ENCODE measurements at places on chromosomes 7 and 10.
A peak's percentile ranks its signal among the peaks of the same experiment; 100 is the strongest.

- no peak for DNase-seq
Measured at GRCh38 chr10:31343009-31343408, 24.0 kb downstream of the ZEB1 start.

DNA sequence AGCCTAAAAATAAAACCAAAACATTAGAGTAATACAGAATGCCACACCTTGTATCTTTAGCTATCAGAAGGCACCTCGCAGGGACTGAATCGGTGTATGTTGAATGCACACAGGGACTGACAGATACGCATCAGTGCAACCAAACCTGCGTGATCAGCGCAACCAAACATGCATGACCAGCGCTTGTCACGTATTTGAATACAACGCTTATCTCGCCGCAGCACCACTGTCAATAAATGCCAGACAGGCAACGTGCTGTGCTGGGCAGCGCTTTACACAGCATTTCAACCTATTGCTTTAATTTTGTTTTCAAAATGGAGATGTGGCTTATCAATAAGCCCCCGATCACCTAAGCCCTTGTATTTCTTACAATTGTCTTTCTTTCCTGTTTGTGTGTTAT lies 242.4 kb downstream of the SFMBT2 start:
- no peak for DNase-seq

DNA sequence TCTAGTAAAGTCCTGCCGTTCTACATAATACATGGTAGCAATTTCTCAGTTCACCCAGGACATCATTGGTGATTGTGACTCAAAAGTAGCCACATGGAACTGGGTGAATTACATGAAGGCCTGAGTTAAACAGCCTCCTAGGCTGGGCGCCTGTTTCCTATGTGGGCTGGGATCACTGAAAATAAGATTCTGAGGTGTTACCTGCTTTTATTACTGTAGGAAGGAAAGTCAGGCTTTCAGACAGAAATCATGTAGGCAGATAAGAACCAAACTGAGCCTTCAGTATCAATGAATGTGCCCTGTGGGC lies 160.4 kb downstream of the CAMK1D start:
- no peak for DNase-seq

DNA sequence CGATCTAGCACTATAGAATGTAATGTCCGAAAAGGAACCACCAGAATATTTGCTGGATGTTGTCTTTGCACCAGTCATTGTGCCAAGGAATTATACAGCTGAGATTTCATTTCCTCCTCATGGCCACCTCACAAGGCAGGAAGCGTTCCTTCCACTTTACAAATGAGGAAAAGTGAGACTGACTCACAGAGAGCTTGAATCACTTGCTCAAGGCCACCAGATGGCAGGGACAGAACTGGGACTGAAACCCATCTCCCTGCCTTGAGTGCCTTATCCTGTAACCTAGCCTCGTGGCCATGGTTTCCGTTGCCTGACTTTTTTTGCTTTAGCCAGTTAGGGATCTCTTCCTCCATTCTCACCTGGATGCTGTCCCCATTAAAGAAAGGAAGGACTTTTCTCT lies 44.7 kb upstream of the PDZD8 start:
- no peak for DNase-seq

DNA sequence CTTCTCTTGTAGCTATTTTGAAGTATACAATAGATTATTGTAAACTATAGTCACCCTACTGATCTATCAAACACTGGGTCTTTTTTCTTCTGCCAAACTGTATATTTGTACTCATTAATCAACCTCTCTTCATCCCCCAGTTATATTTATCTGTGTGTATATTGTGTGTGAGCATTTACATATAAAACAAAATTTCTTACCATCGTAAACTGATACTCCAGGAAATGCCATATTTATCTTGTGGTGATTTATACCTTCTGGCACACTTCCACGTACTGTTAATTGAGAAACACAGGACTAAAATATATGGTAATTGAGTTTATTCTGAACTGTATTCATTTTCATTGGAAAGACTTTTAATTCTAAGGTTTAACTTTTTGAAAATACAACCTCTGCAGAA lies 18.9 kb downstream of the ANLN start:
- no peak for DNase-seq

- no peak for DNase-seq
Measured at GRCh38 chr10:99536338-99537085, 3.8 kb downstream of the NKX2-3 start.

DNA sequence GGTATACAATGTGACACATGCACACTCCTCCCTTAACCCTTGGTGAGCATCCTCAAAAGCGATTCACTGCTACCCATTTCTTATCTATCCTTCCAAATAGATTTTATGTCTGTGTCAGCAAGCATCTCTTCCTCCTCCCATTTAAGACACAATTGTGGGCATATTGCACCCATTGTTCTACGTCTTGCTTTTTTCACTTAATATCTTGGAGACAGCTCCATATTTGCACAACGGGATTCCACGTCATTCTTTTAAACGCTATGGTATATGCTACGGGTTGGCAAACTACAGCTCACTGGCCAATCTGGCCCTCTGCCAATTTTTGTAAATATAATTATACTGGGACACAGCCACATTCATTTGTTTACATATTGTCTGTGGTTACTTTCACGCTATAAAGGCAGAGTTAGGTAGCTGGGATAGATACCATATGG lies 88.6 kb downstream of the RNF216 start:
- DNase-seq = no peak

DNA sequence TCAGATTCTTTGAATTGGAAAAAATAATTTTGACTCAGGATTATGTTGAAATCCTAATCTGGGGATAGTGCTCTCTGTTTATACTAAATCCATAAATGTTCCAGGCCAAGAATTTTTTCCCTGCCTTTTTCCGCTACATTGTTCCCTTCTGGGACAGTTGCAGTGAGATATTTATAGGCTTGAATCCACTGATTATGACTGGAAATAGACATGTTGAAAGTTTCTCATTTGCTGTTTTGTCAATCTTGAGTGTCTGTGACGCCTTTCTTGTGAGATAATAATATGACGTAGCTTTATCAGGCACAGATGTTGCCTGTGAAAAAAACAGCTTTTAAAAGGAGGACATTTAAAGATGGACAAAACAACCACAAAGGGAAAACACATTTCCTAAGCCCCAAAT lies 155.9 kb downstream of the ARID5B start:
- no peak for DNase-seq

- no peak for DNase-seq
Measured at GRCh38 chr7:12979181-12979580, 291.7 kb downstream of the ARL4A start.

DNA sequence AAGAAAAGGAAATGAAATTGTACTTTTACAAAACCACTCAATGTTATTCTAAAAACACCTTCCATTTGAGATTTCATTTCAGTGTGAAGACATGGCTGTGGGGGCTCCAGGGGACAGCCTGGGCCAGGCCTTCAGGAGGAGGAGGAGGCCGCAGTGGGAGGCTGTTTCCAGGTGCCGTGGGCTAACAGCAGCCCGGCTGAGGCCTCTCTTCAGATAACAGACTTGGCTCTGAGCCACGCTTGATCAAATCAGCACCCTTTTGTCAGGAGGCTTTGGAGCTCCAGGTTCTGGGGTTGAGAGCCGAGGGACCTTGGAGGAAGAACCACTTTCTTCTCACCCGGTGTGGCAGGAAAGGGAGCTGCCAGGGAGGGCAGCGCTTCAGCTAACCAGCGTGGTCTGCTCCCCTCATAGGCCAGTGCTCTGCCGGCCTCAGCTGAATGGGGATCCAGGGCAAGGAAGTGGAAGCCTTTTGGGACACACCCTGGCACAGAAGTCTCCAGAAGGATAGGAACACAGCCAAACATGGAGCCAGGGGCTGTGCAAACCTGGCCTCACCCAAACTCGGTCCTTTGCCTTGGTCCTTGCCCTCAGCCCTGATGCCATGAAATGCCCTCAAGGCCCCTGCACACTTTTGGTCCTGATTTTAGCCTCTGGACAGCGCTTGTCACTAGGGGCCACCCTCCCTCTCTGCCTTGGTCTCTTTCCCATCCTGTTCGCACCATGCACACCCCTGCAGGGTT lies 23.5 kb upstream of the CHST15 start:
- DNase-seq = no peak

- no peak for DNase-seq
Measured at GRCh38 chr10:32985775-32986350, 27.8 kb upstream of the ITGB1 start.

DNA sequence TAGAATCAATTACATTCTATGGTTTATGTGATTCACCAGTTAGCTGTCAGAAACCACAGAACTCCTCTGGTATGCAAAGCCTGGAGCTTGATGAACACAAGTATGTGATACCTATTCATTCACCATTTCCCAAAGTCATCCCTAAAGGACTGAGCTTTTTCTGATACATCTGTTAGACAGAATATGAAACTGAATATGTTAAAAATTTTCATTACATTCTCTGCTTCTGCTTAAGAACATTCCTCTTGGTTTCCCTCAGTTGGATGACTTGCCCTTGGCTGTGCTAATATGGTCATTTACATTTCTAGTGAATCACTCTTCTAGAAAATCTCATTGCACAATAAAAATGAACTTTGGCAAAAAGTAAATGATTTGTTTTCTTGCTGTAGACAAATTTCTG lies 10.8 kb upstream of the PON1 start:
- no peak for DNase-seq

- DNase-seq = peak; percentile 66
Measured at GRCh38 chr10:97914837-97915211, 65.2 kb downstream of the GOLGA7B start.

DNA sequence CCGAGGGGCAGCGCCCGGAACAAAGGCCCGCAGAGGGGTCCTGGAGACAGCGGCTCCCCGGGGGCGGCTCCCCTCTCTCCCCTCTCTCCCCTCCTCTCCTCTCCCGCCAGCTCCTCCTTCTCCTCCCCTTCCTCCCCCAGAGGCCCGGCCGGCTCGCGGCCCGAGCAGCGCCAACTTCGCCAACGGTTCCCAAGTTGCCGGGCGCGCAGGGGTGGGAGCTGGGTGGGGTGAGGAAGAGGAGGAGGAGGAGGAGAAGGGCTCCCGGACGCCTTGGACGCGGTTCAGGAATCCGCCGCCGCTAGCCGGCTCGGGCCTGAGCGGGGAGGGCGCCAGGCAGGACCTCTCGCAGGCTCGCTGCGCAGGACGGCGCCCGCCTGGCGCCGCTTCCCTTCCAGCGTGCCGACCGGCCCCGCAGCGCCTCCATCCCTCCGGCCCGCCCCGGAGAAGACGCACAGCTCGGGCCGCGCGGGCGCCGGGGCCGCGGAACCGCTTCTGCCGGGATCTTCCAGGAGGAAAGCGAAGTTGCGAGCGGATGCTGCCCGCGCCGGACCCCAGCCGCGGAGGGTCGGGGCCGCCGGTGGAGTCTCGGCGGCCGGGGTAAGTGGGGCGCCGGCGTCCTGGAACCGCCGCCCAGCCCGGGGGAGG lies at the start of gene CHST3:
TSS of gene CHST3 (plus strand) at position 298 of the 645 bp plus-strand sequence. CDS start 41,448 bp downstream, outside the sequence.
- peak; percentile 80 for DNase-seq

GRCh38 chr10:70886921-70887665 lies 1.3 kb downstream of the PCBD1 start:
- no peak for DNase-seq

- DNase-seq = no peak
Measured at GRCh38 chr7:151938550-151938949, 17.7 kb upstream of the GALNTL5 start.

- DNase-seq = no peak
Measured at GRCh38 chr10:86642499-86642898, 11.8 kb upstream of the OPN4 start.

DNA sequence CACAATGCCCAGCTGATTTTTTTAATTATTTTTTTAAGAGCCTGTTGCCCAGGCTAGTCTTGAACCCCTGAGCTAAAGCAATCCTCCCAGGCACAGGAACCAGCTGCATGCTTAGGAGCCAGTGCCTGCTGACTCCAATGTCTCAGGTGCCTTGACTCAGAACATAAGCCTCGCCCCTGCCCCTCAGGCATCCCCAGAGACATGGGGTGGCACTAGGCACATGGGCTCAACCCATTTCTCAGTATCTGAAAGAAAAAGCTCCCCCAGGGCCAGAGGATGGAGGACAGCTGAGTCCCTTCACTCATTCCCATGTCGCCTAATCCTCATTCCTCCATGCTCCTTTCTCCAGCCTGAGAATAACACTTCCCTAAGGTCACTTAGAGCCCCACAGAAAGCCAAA lies 39.1 kb downstream of the KCNH2 start:
- no peak for DNase-seq

DNA sequence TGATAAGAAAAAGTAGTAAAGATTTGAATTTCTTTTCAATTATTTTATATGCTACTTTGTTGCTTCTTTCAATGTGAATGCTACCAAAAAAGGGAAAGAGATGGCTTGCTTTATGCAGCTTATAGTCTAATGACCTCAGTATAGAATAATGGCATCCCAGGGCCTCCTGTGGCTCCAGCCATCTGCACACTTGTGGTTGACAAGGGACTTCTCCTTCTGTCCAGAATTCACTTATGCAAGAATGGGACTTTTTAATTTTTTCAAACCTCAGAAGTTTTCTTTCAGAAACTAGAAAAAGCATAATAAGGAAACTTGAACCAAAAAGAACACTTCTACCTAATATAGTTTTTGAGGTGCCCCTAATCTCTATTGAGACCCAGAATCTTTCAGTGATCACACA lies 310.9 kb downstream of the CTNNA3 start:
- DNase-seq = no peak

- no peak for DNase-seq
Measured at GRCh38 chr7:35617041-35617440, 77.9 kb downstream of the HERPUD2 start.

GRCh38 chr7:37947138-37947940 lies 26.9 kb downstream of the EPDR1 start:
- DNase-seq = no peak

DNA sequence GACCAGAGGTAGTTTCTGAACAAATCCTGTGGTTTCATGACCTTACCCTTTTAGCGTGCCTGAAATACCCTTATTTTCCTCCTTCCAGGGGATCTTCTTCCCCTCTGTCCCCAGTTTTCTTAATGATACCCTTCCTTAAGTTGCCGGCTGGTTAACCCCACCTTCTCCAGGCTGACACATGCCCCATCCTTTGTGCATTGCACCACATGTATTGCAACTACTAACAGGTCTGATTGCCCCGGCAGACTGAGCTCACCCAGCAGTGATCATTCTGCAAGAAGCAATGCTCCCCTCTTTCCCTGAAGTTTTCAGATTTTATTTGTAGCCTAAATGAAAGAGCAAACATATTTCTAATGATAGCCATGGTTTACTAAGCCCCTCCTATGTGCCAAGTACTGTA lies 108.2 kb downstream of the HIP1 start:
- DNase-seq = no peak

- DNase-seq = peak; percentile 46
Measured at GRCh38 chr10:70053218-70053840, 683 bp downstream of the MACROH2A2 start.

Data from femur (tissue), 1 donor.